Effector memory CD4-positive, alpha-beta T cell (primary cell): ENCODE measurements at places on chromosomes 2 and 18.
A peak's percentile ranks its signal among the peaks of the same experiment; 100 is the strongest.

- no peak for DNase-seq
Observed at GRCh38 chr2:46674488-46674887, 195.1 kb downstream of the TMEM247 start.

GRCh38 chr2:135096665-135097446 lies 44.8 kb downstream of the RAB3GAP1 start:
- DNase-seq: no peak

GRCh38 chr2:233989221-233989858 lies 61.2 kb upstream of the SPP2 start:
- no peak for DNase-seq

GRCh38 chr2:196131949-196132925 lies 39.1 kb downstream of the STK17B start:
- DNase-seq: peak; percentile 12

DNA sequence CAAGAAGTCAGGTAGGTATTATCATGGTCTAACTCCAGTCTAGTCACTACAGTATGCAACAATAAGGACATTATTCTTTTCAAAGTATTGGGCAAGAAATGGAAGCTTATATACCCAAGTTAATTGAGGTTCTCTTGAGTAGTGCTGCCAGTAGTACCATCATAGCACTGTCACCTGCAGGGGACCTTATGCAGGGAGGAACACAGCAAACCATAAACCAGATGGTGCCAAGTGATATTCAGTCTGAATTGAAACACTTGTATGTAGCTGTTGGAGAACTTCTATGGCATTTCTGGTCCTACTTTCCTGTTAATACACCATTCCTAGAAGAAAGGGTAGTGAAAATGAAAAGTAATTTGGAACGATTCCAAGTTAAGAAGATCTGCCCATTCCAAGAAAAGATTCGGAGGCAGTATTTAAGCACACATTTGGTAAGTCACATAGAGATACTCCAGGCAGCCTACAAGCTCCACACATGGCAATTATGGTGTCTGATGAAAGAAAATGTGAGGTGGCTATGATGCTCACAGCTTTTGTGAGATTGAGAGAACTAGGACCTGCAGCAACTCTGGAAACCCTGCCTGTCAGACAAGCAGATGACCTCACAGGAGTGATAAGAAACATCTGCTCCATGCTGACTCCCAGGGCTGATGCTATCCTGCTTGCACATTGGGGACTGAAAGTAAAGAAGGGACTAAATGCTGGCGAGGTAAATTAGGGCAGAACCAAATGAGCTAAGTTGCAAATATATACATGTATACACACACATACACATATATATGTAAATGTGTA lies 174.7 kb downstream of the MC4R start:
- DNase-seq: no peak

GRCh38 chr18:58241877-58242276 lies 197.9 kb downstream of the NEDD4L start:
- DNase-seq: no peak

- no peak for DNase-seq
Observed at GRCh38 chr2:204074456-204074855, 137.9 kb downstream of the ICOS start.

DNA sequence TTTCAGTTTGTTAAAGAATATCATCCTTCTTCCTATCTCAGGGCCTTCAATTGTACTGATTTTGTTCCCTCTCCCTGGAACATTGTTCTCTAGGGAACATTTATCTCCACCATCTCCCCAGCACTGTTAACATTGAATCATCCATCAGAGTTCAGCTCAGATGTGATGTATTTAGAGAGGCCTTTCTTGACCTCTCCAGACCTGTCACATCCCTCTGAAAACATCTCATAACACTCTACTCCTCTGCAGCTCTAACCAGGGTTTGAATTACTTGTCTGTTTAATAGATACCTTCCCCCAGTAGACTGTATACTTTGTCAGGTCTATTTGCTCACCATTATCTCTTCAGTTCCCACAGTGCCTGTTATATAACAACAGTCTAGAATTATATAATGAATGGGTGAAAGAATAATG lies 98.6 kb downstream of the GALNT1 start:
- DNase-seq: no peak

- no peak for DNase-seq
Observed at GRCh38 chr2:144643537-144644336, 123.8 kb upstream of the ZEB2 start.

- DNase-seq: no peak
Observed at GRCh38 chr2:217667512-217667911, 335.3 kb downstream of the TNS1 start.

DNA sequence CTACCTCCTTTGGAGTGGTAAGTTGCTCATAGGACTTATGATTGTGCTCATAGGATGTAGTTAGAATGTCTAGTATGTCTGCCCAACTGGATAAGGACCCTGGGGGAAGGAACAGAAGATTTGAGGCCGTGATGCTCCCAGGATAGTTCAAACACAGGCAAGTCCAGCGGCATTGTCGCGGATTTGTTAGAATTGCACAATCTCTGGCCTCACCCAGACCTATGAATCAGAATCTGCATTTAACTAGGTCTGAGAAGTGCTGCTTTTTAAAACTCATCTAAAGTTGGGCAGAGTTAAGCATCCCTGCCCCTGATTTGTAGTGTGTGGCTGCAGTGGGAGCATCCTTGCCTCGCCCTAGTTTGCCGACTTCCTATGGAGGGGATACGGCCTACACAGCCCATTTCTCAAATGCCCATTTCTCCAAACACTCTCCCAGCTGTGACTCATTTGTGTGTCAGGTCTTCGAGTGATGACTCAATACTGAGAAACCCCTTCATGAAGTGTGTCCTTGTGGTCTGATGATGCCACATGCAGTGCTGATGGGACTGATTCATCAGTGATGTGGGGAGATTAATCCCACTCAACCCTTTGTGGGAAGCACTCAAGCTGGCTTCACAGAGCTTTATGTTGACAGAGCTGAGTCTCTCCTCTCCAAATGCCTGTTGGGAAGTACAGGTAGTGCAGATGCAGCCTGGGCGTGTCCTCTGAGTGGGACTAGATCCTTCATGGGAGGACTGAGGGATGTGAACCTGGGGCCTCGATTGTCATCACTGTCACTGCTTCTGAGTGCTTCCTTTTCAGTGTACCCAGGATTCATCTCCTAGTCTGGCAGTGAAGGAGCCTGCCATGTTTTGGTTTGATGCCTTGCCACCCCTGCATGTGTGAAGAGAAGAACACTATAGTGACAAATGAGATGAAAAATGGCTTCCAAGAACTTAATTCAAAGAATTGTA lies 18.7 kb downstream of the SMIM21 start:
- no peak for DNase-seq

GRCh38 chr18:78410094-78410786 lies 569.4 kb upstream of the SALL3 start:
- no peak for DNase-seq

- no peak for DNase-seq
Observed at GRCh38 chr18:13435586-13436333, 217.2 kb downstream of the LDLRAD4 start.
